ENCODE measurements at places on chromosomes 2 and 18. TPM values are rescaled to one million over a fixed set of nuclear protein-coding genes. Genes with fewer than 3 reads are reported as not detected.

DNA sequence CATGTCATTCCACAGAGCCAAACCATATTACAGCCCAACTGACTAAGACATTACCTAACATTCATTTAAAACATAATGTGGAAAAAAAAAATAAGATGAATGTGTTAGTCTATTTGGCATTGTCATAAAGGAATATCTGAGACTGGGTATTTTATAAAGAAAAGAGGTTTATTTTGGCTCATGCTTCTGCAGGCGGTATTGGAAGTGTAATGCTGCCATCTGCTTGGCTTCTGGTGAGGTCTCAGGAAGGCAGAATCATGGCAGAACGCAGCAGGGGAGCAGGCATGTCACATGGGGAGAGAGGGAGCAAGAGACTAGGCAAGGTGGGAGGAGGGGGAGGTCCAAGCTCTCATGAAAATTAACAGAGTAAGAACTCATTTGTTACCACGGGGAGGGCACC, 504.8 kb upstream of the LRATD1 start:
- DNase-seq: no peak

GRCh38 chr2:228846161-228846560, 424.9 kb downstream of the PID1 start:
- DNase-seq: no peak

DNA sequence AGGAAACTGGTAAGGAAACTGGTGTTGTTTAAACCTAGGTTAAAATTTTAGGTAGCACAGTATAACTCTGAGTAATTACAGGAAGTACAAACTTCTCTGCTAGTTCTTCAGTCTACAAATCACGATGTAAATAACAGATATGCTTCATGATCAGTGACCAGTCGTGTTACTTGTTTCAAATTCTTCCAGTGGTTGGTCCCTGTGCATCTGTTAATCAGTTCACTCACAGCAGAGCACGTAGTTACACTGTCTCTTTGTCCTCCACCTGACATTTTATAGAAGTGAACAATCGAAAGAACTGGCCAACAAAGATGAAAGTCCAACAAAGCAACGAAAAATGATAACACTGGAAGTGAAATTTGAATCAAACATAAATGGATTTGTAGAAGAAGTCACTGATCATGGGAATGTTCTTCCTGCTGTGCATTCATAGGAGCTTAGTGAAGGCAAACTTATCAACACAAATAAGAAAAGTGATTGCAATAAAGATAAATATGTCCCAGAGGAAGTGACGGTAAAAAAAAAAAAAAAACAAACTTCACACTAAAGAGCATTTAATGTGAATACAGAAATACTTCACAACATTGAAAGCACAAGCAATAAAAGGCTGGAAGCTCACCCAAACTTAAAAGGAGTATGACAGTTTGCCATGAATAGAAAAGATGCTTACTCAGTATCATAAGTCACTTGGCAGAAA, 7.0 kb downstream of the EIF2AK2 start:
- DNase-seq: no peak

Gene CDH20
- 0.65 TPM for total RNA-seq

DNA sequence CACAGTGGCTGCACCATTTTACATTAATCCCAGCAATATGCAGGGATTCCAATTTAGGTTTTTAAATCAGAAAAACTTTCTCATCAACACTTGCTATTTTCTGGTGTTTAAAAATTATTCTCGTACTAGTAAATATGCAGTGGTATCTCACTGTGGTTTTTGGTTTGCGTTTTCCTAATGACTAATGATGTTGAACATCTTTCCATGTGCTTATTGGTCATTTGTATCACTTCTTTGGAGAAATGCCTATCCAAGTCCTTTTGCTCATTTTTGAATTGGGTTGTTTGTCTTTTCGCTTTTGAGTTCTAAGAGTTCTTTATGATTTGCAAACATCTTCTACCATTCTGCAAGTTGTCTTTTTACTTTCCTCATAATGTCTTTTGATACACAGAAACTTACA, 62.1 kb upstream of the TCF7L1 start:
- DNase-seq: no peak
